ENCODE measurements at places on chromosomes 6 and 20.
A peak's percentile ranks its signal among the peaks of the same experiment; 100 is the strongest.

- no peak for DNase-seq
These were observed 18.2 kb downstream of the FBXL4 start for GRCh38 chr6:98929498-98930060.

DNA sequence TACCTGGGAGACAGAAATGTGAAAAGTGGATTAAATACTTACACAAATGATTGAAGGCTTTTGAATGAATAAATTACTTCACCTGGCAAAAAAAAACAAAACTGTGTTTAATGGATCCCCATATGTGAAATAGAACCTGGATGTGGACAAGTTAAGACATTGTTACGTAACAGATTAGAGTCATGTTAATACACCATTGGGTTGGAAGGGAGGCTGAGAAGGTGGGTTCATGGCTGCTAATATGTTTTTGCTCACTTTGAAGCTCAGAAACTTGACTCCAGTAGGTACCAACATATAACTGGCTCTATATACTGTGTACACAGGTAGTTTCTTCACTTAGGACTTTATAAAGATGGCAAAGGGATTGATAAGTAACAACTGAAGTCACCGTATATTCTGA, 21.4 kb upstream of the TENT5A start:
- DNase-seq: no peak

GRCh38 chr6:37449984-37450383, 17.0 kb downstream of the CMTR1 start:
- no peak for DNase-seq

GRCh38 chr6:25637211-25637610, 14.8 kb upstream of the SCGN start:
- no peak for DNase-seq

GRCh38 chr6:73640179-73640750, 13.5 kb downstream of the SLC17A5 start:
- no peak for DNase-seq

GRCh38 chr6:142937986-142938385, 7.0 kb downstream of the HIVEP2 start:
- no peak for DNase-seq

DNA sequence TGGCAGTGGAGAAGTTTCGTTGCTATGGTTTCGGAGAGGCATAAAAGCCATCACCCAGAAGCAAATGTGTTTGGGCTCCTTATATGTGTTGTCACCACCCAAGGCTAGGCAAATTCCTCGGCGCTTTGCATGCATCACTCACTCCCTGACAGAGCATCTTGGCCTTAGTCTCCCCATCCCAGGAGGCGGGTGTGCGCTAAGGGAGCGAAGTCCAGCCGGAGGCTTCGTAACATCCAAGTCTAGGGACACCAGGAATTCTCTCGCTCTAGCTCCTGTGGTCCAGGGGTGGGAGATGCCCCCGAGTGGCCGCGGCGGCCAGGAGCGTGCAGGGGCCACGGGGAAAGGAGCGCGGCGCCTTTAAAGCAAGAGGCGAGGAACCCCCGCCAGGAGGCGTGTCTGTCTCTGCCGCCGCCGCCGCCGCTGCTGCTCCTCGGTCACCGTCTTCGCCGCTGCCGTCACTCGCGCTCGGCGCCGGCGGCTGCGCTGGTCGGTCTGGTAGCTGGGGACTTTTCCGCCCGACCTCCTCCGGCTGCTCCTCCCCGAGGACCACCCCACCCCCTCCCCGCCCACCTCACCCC, at the start of gene GRIK2:
Gene GRIK2 (plus strand): TSS at position 458 of the 578 bp plus-strand sequence.
- DNase-seq: peak; percentile 29

DNA sequence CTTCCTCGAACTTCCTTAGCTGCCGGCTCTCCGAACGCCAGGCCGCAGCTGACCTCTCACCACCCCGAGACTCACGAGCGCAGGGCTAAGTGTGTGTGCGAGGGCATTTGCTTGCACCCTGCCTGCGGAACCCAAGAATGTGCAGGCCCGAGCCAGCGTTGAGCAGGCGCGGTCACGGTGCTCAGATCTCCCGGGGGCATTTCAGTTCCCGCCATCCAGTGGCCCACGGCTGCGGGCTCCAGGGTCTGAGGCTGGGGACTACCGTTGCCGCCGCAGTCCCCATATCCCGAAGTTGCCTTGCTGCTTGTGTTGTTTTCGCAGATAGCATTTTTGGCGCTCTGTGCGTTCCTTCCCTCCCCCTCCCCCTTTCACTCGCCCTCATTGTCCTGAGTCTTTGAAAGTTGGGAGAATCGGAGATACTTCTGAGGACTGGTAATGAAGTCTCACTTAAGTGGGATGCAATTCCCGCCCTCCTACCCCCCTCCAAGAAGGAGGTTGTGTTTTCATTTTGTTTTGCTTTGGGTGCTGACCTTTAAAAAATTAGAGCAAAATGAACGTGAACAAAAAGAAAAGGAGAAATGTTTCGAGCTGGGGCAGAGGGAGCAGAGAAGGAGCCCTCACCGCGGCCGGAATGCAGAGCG, 1.7 kb downstream of the NR2E1 start:
- DNase-seq: peak; percentile 30

- DNase-seq: no peak
These were observed 73.3 kb downstream of the MAN1A1 start for GRCh38 chr6:119276211-119276610.

DNA sequence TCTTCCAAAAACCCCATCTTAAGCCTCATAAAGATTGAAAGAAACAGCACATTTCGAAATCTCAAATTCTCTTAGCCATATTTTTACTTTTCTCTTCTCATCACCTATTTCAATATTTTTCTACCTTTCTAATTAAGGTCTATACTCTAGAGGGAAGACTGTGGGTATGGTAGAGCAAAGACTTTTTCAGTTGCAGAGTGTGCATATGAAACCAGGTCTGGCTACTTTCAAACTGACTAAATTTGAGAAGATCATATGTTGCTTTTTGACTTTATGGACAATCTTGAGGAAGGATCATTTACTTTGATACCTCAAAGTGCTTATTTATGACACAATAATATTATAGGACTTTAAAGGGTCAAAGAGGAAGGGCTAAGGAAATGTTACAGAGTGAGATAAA, 20.7 kb downstream of the FILIP1 start:
- DNase-seq: peak; percentile 10

- no peak for DNase-seq
These were observed 314.3 kb upstream of the NT5E start for GRCh38 chr6:85135376-85136094.

DNA sequence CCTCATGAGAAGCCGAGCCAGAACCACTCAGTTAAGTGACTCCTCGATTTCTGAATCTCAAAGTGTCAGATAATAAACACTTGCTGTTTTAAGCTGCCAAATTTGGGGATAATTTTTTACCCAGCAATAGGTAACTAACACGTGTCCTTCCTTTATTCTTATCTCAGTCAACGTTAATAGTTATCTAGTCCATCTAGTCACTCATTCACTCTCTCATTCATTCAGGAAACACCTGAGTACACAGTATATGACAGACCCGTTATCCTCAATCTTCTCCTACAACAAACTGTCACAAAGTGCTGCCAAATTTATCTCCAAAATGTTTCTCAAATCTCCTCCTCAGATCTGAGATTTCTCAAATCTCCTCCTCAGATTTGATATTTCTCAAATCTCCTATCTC, 13.1 kb downstream of the FAM184A start:
- DNase-seq: no peak

DNA sequence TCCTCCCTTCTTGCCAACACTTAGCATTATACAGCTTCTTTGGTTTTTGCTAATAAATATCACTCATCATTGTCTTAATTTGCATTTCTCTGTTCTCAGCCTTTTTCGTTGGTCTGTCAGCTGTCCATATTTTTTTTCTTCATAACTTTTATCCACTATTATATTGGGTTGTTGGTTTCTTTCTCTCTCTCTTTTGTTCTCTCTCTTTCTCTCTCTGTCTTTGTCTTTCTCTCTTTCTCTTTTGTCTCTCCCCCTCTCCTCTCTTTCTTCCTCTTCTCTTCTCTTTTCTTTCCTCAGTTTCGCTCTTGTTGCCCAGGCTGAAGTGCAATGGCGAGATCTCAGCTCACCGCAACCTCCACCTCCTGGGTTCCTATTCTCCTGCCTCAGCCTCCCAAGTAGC, 36.5 kb downstream of the JARID2 start:
- no peak for DNase-seq

GRCh38 chr6:43608807-43609206, 20.3 kb downstream of the GTPBP2 start:
- no peak for DNase-seq

DNA sequence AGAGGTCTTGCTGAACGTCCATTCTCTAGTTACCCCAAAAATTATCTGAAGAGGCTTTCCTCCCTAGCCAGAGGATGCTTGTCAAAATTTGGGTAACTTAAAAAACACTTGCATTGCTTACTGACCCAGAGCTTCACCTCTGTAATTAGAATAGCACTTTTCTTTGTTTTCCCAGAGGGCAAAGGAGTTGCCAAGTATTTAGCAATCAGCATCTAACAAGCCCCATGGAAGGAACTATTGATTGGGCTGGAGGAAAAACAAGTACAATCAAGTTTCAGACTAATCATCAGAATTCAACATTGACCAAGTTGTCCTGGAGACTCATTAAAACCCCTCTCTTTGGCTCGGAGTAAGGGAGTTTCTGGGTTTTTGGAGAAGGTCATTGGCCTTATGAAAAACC, 226.4 kb downstream of the TBC1D7 start:
- DNase-seq: no peak

- DNase-seq: no peak
These were observed 158.5 kb downstream of the PHACTR1 start for GRCh38 chr6:12875051-12875450.

DNA sequence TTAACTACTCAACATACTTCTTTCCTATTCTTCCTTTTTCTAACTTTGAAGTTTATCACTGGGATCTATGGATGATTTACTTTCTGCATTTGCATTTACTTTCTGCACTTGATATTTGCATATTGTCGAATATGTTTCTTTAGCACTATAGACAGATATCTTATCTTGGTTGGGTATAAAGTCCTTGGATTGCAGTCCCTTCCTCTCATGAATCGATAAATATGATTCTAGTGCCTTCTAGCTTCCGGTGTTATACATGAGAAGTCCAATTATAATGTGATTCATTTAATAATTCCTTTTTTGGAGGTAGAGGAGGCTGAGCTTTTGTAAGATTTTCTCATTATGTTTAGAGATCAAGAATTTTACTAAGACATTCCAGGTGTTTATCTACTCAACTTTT, 321.2 kb upstream of the RUNX2 start:
- DNase-seq: no peak

DNA sequence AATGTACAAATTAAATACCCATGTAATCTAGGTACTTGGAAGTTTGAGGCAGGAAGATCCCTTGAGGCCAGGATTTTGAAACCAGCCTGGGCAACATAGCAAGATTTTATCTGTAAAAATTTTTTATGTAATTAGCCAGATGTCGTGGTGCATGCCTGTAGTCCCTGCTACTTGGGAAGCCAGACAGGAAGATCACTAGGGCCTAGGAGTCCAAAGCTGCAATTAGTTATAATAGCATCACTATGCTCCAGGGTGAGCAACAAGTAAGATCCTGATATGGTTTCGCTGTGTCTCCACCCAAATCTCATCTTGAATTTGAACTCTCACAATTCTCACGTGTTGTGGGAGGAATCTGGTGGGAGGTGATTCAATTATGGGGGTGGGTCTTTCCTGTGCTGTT, 535.8 kb downstream of the TENT5A start:
- no peak for DNase-seq

GRCh38 chr6:89828988-89829471, 650 bp upstream of the CASP8AP2 start:
- DNase-seq: no peak

- no peak for DNase-seq
These were observed 93.7 kb downstream of the DST start for GRCh38 chr6:56549014-56549413.

DNA sequence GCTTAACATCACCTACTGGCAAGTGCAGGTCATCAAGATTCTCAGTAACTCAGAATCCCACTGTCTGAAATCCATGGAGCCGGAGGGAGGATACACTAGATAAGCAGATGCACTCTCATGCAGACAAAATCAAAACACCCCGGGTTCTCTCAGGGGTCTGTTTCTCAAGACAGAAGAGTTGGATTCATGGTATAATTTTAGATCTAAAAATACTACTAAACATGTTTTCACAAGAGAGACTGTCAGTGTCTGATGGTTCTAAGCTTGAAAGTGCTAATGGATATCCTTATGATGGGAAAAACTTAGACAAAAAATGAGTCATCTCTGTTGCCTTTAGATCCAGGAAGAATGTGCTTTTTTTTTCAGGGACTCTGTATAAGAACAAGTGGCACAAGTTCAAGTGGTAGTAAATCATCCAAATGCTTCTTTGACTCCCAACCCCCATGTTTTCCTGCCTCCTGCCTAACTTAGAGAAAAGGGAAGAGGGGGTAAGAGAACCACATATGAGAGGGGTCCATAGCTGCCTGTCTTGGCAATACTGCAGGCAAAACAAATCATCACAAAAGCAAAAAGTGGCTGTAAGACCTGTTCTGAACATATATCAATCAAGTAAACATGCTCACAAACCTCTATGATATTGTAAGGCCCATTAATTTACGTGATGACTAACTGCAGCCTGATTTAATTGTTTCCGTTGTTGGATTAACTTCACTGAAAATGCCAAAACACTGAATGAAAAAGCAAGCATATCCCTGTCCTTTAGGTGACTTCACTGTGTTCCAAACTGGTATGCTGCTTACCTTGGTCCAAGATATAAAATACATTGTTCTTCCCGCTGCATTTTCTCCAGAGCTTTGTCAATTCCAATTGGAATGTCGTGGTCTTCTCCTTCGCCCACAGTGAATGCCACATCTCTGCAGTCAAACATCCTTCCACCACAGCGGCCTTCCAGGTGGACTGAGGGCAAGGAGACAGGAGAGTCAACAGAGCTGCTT, 84.0 kb upstream of the TULP1 start:
- DNase-seq: no peak

DNA sequence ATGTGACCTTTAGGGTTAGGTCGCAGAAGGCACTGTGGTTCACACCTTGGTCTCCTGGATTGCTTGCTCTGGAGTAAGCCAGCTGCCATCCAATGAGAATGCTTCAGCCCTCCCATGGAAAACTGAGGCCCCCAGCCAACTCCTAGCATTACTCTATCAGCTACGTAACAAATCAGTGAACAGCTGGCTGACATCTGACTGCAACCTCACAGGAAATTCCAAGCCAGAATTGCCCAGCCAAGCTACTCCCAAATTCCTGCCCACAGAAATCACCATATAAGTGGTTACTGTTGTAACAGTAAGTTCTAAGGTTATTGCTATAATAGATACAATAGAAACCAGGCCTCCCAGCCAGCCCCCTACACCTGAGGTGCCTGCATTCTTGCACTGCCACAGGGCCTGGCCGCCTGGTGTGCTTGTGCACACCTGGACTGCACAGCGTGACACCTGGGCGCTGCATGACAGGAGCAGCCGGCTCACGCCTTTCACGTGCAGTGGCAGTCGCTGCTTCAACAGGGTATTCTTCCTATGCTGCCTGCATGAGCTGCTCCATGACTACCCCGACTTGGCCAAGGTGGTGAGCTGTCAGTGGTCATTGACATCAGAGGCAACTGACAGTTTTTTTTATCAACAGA, 429.7 kb upstream of the RUNX2 start:
- DNase-seq: no peak

All from GM10248 (cell line).